ENCODE measurements at places on chromosomes 12 and 14.

GRCh38 chr12:15735837-15736615, 53.2 kb downstream of the EPS8 start:
- no peak for DNase-seq

- DNase-seq: no peak
Measured at GRCh38 chr14:104965561-104966231, 12.5 kb downstream of the AHNAK2 start.

DNA sequence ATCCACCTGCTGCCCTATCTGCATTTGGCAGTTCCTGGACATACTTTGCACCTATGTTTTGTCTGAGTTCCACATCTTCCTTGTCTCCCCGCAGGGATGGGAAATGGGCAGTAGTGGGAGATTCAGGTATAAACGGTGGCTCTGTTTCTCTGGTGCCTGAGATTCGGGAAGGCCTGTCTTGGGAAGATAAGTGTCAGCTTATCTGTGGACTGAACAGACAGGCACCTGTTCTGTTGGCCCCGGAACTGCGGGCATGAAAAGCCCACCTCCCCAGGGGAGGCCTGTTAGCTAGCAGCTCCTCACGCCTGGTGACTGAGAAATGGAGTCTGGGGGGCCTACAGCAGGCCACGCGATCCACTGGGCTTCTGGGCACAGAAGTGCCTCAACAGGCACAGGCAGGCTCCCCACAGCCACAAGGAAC, 5.8 kb downstream of the PHB2 start:
- DNase-seq: no peak

DNA sequence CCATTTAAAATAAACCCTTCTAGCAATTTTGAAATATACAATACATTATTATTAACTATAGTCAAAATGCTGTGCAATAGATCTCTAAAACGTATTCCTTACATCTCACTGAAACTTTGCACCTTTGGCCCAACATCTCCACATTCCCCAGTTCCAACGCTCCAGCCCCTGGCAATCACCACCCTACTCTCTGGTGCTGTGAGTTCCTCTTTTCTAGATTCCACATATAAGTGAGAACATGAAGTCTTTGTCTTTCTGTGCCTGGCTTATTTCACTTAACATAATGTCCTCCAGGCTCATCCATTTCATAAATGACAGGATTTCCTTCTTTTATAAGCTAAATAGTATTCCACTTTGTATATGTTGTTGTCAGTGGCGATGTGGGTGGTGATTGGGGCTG, 194.7 kb upstream of the RTL1 start:
- no peak for DNase-seq
